Esophagus squamous epithelium (tissue), 5 donors: ENCODE measurements at places on chromosomes 5 and 9.

- DNase-seq = no peak
These were observed 153.0 kb upstream of the HMHB1 start for GRCh38 chr5:143658956-143659355.

GRCh38 chr9:136690806-136691261 is 3.6 kb upstream of the AGPAT2 start:
- DNase-seq = no peak

DNA sequence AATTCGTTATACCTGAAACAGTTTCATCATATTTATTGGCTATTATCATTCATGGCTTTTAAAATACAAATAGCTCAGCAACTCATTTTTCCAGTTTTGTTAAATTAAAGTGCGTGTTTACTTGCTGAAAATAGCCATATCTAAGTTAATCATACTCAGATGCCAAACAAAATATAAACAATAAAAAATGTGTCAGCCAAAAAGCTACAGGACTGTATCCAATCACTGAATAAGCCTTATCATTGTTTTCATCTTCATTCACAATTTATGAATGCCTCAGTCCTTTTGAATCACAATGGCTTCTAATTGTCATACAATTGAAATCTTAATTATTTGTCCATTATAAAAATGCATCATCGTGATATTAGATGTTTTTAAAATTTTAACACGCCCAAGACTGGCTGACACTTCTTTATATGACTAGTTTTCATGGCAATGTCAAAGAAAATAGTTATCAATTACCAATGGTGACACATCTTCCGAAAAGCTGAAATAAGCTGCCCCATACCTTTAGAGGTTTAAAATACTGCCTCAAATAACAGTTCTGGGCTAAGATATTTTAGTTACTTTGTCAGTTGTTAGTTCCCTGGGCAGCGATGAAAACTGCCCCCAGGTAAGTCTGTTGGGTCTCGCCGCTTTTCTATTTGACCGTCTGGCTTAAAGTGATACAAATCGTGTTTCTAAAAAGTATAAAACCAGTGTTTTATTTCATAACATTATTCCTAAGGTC is 1.8 kb downstream of the NFIB start:
- DNase-seq = no peak

- no peak for DNase-seq
These were observed 1.7 kb downstream of the PCDHGA3 start for GRCh38 chr5:141345327-141345726.

- DNase-seq = no peak
These were observed 38.3 kb downstream of the ZDHHC21 start for GRCh38 chr9:14654932-14655331.

DNA sequence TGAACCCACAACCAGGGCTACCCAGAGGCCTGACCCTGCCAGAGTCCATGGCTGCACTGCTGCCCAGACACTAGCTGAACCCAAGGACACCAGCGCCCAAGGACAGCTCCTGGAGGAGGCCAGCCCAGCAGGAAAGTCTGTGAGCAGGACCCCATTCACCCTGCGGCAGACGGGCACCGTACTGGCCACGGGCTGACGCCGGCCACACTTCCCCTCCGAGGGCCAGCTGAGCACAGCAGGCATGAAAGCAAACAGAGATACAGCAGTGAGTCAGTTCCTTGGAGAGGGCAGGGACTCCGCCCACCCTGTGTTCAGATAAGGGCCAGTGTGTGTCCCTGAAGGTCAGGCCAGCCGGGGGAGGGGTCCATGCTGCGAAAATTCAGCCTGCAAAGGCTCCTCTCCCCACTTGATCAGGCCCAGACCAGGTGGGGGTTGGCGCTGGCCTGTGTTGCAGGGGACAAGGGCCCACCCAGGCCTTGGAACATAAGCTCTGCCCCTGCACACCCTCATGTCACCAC is 3.2 kb downstream of the RNF208 start:
- no peak for DNase-seq

GRCh38 chr5:119031011-119031886 is 39.6 kb upstream of the DMXL1 start:
- DNase-seq = no peak

- no peak for DNase-seq
These were observed 104.3 kb upstream of the ARRDC3 start for GRCh38 chr5:91487420-91487819.

- no peak for DNase-seq
These were observed 835.4 kb downstream of the SEMA5A start for GRCh38 chr5:8710426-8710930.

DNA sequence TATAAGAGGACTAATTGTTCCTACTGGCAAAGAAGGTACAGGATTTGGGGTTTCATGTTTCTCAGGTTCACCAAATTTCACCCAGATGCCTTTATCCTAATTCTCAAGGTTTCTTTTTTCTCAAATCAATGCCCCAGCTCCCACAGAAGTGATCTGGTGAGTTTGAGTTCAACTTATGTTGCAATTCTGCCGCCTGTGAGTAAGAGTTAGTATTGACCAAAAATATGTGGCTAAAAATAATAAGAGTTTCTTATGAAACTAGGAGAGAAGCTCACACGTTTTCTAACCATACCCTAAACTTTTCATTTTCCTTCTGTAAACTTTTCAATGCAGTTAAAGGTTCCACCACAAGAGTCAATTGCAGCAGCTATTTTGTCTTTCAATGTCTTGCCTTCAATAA is 15.1 kb downstream of the SLCO6A1 start:
- no peak for DNase-seq

DNA sequence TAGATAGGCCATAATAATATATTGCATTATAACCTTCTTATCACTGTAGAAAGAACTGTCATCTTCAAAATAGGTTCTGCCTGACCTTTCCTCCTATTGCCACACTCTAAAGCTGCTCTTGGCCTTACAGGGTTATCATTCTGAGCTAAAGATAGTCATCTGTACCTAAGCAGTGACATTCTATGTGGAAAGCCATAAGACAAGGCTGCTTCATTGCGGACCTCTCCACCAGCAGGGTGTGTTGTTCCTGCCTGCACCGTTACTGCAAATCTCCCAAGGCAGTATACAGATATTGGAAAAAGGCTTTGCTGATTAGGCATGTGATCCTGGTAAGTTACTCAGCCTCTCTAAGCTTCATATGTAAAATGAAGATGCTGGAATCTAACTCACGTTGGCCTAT is 8.1 kb downstream of the ZNF622 start:
- no peak for DNase-seq

- no peak for DNase-seq
These were observed 6.3 kb downstream of the SLC12A7 start for GRCh38 chr5:1105350-1106265.

- no peak for DNase-seq
These were observed 335.2 kb upstream of the TARS1 start for GRCh38 chr5:33105521-33105941.
